ENCODE measurements at places on chromosomes 4 and X.
A peak's percentile ranks its signal among the peaks of the same experiment; 100 is the strongest.

- DNase-seq: no peak
Observed at GRCh38 chrX:101232316-101232715, 12.7 kb downstream of the DRP2 start.

GRCh38 chr4:23324021-23324690 is 565.7 kb downstream of the PPARGC1A start:
- no peak for DNase-seq

DNA sequence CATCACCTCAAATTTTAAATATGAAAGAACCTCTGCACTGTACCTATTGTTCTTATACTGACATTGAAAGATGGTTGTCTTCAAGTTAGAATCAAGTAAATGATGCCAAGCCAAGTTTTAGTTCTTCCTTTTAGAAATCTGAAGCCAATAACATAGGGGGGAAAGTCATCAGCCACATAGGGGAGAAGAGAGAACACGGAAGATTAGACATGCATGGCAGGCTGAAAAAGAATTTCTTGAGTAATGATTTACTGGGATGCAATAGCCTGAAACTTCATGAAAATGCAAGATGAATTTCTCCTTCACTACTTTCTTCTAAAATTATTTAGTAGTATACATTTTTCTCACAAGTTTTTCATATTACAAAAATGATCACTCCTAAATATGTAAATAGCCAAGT is 13.6 kb upstream of the EPGN start:
- no peak for DNase-seq

- peak; percentile 18 for DNase-seq
Observed at GRCh38 chr4:15233264-15233597, 194.6 kb upstream of the C1QTNF7 start.

DNA sequence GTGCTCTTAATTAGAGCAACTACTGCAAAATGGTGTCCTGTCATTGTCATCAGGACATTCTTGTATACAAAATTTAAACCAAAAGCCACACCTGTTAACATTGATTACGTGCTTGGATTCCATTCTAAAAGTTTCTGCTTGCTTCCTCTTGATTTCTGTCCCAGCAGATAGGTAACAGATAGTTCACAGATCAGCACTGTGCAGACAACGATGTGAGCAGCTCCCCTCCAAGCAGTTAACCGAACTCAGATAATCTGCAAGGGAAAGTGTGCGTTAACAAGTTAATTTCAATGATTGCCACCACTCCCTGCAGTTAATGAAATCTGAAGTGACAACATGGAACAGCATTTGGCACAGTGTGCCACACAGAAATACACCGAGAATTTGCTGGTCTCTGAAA is 54.4 kb upstream of the RELL1 start:
- DNase-seq: no peak

DNA sequence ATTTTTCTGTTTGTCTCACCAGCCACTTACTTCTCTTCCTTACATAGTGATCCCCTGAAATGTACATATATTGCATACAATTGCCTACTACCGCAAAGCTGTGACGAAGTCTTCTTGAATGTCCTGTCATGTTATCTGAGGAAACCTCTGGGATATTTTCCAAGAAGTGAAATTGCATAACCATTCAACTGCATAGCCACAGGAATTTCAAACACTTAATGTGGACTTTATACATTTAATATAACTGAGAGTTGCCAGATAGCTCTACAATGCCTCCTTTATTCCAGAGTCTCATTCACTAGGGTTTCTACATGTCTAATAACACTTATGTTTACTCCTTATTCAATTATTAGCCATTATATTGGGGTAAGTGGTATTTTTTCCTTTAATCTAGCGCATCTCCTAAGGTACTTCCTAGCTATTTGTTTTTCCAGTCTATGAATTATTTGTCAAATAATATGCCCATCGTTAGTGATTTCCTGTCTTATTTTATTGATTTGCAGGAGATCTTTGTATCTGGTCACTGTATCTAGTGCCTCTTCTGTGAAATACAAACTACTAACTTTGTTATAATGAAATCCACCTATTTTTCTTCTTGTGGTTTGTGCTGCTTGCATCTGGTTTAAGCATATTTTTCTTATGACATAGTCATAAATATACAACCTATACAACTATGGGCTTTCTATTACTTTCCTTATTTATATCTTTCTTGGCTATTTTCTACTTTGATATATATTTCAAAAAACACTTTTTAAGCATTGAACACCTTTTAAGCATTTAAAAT is 69.2 kb upstream of the GRID2 start:
- DNase-seq: peak; percentile 1

GRCh38 chr4:154589296-154590197 is 995 bp downstream of the FGA start:
- no peak for DNase-seq

GRCh38 chr4:40309250-40309774 is 25.8 kb upstream of the CHRNA9 start:
- no peak for DNase-seq

- no peak for DNase-seq
Observed at GRCh38 chr4:37679301-37679700, 6.9 kb downstream of the RELL1 start.

DNA sequence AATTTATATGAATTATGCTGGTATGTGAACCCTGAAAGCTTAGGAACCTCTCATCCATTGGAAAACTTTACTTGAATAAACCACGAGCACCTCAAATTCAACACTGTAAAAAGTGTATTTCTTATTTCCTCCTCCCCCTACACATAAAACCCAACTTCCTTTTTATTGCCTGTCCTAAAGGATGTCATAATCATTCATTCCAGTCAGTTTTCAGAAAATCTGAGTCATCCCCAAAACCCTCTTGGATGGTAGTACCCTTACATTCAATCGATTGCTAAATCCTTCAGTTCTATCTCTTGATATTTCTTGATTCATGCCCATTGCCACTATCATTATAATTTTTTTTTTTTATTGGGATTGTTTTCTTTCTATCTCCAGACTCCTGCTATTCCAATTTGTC is 91.1 kb upstream of the ATP8A1 start:
- DNase-seq: no peak

DNA sequence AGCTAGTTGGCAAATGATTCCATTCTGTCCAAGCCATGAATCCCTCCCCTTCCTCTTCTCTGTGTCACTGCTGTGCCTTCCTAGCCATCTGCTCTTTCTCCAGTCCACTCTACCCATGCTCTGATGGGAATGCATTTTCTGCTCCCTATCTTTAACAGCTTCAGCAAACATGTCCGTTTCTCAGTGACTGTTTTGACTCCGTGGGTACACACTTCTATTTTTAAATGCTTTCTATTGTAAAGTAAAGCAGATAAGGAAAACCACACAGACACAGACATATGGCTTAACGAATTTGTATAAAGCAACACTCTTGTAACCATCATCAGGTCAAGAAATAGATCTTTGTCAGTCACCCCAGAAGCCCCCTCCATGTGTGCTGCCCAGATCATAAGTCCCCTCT is 72.4 kb upstream of the KLHL13 start:
- no peak for DNase-seq

DNA sequence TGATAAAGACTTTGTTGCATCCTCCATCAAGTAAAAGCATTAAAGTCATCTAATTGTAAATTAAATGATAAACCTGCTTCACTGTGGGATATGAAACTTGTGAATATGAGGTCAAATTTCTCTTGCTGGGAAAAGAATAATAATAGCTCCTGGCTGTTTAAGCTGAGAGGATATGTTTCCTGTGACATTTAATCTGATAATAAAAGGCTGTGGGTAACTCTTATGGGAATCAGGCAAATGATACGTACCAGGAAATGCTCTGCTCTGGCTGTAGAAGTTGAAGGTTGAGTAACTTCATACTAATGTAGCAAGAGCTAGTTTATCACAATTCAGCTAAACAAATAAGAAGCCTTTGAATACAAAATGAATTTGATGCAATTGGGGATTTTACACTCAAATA is 574.6 kb downstream of the RAPGEF2 start:
- DNase-seq: no peak

GRCh38 chrX:386239-386767 is 404 bp downstream of the PPP2R3B start:
- no peak for DNase-seq

GRCh38 chr4:171650543-171650942 is 162.7 kb upstream of the GALNTL6 start:
- DNase-seq: no peak

GRCh38 chr4:9964879-9965278 is 56.4 kb downstream of the SLC2A9 start:
- DNase-seq: no peak

GRCh38 chrX:19912-20571 is 261.1 kb upstream of the PLCXD1 start:
- no peak for DNase-seq

GRCh38 chr4:35038845-35039244 is 1205.5 kb downstream of the ARAP2 start:
- no peak for DNase-seq

- DNase-seq: no peak
Observed at GRCh38 chrX:5155301-5155700, 1073.4 kb downstream of the NLGN4X start.

DNA sequence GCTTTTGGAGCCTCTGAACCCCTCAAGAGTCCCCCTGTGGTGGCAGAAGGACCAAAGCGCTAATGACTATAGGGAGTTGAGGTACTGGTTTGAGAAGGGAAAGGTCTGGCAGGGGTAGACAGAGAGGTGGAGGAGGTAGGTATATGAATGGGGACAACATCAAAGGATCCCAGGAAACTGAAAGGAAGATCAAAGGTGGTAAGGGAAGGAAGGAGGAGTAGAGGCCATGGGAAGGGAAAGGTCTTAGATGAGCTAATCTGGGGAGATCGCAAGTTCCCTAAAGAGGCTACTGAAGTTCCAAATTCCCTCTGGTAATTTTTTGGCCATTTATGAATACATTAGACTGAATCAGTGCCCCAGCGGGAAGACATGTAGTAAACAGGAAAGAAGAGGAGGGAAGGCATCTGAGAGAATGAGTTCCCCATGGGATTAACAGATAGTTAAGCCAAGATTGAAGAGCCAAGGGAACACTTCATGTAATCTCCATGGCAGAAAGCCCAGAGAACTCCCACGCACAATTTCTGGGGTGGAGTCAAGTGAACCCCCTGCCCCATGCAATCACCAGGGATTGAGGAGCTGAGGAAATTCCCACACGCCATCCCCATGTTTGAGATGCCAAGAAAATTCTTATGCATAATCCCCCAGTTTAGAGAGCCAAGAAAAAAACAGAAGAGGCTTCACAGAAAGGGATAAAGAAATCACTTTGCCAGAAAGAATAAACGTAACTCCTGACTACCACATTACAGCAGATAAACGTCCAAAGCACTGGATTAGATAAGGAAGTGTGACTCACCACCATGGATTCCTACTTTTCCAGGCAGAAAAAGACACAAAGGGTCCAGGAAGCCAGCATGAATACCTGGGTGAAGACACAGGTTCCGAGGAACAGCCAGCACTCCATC is 25.8 kb downstream of the ZNF630 start:
- no peak for DNase-seq

GRCh38 chrX:44282753-44283152 is 60.7 kb downstream of the EFHC2 start:
- DNase-seq: no peak

GRCh38 chrX:20315140-20315539 is 48.4 kb upstream of the RPS6KA3 start:
- DNase-seq: no peak

- DNase-seq: no peak
Observed at GRCh38 chrX:101210630-101211029, 9.0 kb upstream of the DRP2 start.

DNA sequence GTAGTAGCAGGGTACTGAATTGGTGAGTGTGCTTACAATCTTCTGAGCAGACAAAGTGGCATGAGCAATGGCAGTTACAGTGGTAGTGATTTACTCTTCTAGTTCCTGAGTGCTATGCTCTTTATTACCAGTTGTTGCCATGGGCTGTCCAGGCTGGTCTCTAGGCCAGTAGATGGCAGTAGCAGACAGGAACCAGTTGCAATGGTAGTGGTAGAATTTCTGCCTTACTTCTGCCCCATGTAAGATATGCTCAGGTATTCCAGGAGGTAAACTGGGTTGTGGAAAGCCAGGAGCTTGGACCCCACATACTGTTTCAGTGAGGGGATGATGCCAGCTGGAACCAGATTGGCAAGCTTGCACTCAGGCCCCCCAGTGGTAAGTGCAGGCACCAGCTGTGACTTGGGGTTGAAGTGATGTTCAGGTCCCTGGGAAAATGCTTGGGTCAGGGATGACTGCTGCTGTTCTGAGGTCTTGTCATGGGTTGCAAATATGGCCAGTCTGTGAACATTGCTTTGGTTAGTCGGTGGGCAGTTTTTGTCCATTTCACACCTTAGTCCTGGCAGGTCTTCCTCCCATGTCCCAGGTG is 63.0 kb upstream of the ZXDB start:
- DNase-seq: no peak

DNA sequence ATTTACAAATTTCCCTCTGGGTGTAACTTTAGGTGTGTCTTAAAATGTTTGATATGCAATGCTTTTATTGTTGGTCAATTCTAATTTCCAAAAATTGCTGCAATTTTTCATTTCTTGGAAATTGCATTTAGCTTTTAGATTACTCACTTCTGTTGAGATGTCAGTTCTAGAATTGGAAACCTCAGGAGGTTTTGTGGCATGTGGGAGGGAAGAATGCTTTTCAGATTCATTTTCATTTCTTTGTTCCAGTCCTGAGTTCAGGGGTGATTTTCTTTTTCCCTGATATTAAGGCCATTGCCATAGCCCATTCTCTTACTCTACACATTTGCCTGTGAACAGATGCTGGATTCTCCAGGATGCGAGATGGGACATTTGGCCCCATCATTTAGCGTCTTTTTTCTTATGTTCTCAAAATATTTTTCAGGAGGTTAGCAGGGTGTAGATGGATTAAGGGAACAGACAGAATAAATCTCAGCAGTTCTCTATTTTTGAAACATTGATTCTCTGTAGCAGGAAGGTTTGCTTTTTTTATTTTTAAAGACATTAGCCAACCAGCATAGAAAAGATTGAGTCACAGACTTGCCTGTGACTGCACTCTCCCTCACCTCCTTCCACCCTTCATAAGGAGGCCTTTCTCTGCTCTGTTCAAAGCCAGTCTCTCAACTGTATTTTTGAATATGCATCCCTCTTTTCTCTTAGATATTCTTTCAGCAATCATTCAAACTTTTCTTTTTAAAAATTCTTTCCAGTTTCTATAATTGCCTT is 238.4 kb upstream of the ANXA3 start:
- DNase-seq: no peak

GRCh38 chr4:2608291-2608690 is 71.8 kb downstream of the FAM193A start:
- no peak for DNase-seq

DNA sequence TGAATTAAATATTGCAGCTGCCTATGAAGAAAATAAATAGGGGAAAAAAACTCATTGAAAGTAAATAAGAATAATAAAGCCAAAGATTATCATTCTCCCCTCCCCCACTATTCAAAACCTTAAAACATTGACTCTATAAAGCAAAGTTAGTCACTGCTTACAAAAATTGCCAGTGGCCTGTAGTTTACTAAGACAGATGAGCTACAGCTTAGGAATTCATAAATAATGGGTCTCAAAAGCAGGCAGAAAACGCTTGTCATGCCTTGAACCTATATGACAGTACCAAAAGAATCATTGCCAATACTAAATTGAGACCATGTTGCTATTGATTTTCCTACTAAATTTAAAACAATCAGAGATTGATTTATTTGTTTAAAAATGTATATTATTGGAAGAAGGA is 78.9 kb downstream of the SLC10A7 start:
- no peak for DNase-seq

GRCh38 chr4:155795991-155796390 is 37.2 kb downstream of the GUCY1B1 start:
- no peak for DNase-seq

GRCh38 chrX:29724316-29724715 is 491.0 kb upstream of the MAGEB2 start:
- DNase-seq: no peak

GRCh38 chrX:102154218-102154860 is 1.4 kb downstream of the BEX5 start:
- no peak for DNase-seq
